ENCODE measurements at places on chromosomes 3 and 15. TPM values are rescaled to one million over a fixed set of nuclear protein-coding genes. Genes with fewer than 3 reads are reported as not detected.

RFT1 gene
- polyA plus RNA-seq: 14.7 TPM

DNA sequence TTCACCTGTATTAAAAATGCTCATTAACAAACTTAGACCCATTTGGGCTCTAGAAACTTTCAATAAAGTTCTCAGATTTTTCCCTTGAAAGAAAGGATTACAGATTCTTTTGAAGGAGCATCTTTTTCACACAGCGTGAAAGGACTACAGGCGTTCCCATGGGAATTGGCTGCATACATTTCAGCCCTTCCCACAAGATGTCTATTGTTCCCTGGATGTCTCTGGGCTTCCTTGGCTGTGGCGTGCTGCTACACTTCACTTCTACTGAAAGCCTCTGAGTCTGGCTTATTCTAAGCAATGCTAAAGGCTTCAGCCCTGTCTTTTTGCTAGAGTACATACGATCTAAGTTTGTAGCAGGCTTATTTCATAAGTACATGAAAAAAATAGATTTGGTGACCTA lies 1.4 kb downstream of the VEPH1 start:
- DNase-seq: no peak

ACP3 gene
- 31.8 TPM for polyA plus RNA-seq

DNA sequence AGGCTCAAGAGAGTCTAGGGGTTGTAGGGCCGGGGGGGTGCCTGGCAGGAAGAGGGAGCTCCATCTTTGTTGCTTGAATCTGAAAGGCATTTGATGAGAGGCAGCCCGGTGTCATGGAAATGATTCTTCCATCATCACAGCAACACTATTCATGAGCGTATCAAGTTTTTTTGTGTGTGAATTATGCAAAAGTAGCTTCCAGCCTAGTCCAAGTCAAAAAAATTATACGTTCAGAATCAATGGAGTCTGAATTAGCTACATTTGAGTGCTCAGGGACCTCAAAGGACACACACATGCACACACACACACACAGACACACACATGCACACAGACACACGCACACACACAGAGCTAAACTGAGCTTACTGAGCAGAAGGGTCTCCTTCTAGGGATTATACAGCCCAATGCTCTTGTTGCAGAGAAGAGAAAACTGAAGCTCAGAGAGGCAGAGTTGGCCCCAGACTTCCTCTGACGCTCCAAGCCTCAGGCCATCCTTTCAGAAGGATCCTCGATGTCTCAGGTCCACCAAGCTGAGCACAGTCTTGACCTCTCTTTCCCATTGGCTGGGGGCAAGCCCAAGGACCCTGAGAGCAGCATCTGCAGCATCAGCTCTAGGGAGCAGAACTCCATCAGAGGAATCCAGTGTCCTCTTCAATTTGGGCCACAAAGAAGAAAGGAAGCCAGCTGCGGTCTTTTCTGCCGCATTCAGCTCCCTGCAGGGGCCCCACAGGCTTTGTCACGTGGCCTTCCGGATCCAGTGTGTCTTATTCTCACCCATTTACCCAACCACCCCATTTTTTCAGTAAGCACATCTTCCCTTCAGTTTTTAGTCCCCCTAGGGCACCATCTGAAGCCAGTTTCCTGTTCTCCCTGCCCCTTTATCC lies 228.0 kb downstream of the UACA start:
- no peak for DNase-seq

- no peak for DNase-seq
Measured at GRCh38 chr15:48723969-48724368, 78.5 kb upstream of the FBN1 start.

HTR3E gene
- polyA plus RNA-seq: not detected

DNA sequence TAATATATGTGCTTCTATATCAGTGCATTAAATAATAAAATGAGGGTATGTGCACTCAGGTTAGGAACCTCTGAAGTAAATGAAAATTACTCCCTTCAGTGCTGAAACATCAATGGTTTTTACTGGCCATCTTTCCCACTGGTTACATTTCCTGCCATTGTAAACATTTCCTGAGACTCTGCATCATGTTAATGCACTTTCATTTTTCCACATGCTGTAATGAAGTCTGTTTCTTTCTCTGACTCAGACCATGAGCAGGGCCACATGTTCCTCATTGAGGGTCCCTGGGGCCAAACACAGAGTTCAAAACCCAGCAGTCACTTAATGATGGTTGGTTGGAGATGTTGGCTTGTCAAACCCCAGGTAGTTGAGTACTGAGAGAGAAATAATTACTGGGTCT lies 15.3 kb downstream of the FAM3D start:
- no peak for DNase-seq

DNA sequence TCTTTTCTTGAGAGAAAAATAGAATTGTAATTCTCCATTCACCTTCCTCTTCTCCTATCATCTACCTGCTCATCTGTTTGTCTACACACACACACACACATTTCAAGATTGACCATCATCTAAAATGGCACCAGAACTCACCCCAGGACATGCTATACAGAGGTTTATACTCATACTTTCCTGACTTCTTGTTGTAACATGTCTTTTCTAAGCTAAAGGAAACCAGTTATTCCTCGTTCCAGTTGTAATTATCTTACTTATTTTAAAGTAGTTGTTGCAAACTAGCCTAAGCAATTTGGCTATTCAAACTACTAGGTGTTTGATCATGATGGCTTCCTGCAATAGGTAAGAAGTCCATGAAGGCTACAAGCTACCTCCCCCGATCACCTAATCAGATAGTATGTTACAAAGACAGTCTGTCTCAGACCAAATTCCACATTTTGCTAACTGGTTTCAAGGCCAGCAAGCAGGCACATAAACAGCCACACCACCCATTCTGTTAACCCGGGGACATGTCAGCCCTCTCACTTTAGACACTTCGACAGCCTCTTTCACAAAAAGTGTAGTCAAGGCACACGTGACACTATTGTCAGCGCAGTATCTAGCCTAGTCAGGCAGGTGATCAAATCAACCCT lies 189.7 kb downstream of the SHQ1 start:
- no peak for DNase-seq

DNA sequence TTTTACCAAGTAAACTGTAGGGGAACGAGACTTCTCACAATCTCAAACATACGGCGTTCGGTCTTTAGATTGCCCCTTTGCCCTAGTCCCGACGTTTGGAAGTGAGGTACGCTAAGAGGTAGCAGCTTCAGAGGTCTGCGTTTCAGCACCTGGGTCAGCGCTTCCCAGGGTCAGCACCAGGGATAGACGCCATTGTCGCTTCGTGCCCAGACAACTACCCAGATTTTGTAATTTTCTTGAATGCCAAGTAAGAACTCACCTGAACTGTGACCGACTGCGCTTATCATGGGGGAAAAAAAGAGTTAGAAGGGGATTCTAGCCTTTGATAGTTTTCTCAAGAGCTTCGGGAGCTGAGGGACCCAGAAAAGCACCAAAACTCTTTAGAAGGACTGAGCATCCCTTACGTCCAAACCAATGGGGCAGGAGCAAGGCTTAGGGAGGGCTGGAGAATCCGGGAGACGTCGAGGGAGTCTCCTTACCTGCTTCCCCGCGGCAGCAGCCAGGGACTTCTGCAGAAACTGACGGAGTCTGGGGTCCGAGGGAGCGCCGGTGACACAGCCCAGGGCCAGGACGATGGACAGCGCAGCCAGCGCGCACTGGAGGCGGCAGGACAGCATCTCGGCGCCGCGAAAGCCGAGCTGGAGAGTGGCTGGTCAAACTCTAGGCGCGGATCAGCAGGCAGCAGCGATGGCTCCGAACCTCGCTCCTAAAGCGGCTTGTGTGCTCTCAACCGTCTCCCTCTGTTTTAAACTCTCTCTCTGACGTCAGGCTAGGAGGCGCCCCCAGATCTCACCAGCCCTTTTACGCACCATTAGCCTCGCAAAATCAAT lies at the start of gene SST:
SST (minus strand) TSS at position 720 of the 830 bp plus-strand sequence; CDS start at position 617, 103 bp downstream.
- peak; percentile 91 for DNase-seq

- no peak for DNase-seq
Measured at GRCh38 chr3:183577346-183577745, 21.8 kb upstream of the KLHL6 start.

DNA sequence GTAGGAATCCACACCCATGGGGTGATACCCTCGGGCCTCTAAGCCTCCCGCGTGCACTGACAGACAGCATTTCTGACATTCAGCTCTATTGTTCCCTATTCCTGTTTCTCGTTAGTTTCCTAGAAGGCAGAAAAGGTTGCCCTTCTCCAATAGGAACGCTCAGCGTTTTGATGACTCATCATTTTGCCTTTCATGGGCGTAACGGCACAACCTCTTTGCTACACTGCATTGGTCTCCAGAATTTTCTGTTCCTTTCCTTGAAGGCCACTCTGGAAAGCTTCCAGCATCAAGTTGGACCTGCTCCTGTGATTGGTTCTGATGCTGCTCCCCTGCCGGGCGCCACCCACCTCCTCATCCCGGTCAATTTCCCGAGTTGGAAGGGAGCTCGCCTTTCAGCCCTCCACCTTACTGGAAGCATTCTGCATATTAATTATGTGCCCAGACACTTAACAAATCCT lies 13.0 kb upstream of the TNK2 start:
- no peak for DNase-seq

GRCh38 chr3:64954995-64955636 lies 267.3 kb upstream of the ADAMTS9 start:
- no peak for DNase-seq

GRCh38 chr3:27728195-27729087 lies 6.3 kb upstream of the EOMES start:
- no peak for DNase-seq

DNA sequence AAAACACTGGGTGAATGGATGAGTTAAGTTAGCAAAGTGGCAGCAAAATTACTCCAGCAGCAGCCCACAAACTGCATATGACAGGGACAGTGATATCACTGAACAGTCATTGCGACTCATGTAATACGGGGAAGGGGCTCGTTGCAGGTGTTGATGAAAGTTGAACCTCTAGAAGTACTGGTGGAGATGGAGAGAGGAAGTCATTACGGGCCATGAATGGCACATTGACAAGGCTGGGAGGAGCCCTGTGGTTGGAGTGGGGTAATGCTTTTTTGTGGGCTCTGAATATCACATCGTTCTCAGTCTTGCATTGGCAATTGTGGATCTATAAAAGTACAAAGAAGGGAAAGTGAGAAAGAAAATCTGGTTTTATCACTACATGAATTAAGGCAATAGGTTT lies 278.1 kb downstream of the ZPLD1 start:
- no peak for DNase-seq

DNA sequence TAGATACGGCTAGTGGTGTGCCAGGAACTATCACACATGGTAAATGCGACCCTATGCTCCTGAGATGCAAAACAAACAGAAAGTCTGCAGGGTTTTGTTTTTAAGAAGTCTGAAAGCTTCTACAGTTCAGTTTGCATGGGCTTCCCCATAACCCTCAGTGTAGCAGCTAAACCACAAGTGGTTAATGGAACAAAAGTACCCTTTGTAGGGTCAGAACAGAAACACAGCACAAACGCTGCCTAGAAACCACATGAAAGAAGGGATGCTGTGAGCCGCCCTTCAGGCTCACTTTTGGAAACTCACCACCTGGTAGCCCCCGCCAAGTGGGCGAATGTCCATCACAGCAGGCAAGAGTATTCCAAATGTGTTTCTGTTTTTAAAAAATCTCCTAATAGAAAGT lies 46.2 kb downstream of the CTDSPL start:
- DNase-seq: no peak

GRCh38 chr3:65729555-65729954 lies 309.2 kb downstream of the MAGI1 start:
- DNase-seq: no peak

DNA sequence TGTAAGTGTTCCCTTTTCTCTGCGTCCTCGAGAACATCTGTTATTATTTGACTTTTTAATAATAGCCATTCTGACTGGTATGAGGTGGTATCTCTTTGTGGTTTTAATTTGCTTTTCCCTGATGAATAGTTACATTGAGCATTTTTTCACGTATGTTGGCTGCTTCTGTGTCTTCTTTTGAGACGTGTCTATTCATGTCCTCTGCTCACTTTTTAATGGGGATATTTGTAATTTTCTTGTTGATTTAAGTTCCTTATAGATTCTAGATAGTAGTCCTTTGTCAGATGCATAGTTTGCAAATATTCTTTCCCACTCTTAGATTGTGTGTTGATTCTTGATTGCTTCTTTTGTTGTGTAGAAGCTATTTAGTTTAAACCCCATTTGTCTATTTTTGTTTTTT lies 179.2 kb downstream of the DOCK3 start:
- DNase-seq: no peak

ACTC1 gene
- polyA plus RNA-seq: 7.4 TPM

DNA sequence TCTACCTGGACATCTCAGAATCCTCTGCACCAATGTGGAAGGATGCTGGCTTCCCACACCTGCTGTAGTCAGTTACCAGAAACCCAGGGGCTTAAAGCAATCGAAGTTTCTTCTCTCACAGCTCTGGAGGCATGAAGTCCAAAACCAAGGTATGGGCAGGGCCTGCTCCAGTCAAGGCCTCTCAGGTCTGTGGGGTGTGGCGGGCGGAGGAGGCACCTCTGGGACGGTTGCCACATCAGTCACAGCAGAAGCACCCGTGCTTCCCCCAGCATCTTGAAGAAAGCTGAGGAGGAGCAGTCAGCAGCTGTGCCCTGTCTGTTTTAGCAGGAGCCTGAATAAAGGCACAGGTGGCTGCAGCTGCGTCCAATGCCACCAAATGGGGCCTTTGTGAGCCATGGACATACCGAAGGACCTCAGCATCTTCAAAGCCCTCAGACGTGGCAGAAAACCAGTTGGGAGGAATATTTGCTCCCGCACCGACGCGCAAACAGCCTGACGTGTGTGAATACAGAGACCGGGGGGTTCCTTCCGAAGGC lies 68.9 kb downstream of the TFRC start:
- no peak for DNase-seq

DNA sequence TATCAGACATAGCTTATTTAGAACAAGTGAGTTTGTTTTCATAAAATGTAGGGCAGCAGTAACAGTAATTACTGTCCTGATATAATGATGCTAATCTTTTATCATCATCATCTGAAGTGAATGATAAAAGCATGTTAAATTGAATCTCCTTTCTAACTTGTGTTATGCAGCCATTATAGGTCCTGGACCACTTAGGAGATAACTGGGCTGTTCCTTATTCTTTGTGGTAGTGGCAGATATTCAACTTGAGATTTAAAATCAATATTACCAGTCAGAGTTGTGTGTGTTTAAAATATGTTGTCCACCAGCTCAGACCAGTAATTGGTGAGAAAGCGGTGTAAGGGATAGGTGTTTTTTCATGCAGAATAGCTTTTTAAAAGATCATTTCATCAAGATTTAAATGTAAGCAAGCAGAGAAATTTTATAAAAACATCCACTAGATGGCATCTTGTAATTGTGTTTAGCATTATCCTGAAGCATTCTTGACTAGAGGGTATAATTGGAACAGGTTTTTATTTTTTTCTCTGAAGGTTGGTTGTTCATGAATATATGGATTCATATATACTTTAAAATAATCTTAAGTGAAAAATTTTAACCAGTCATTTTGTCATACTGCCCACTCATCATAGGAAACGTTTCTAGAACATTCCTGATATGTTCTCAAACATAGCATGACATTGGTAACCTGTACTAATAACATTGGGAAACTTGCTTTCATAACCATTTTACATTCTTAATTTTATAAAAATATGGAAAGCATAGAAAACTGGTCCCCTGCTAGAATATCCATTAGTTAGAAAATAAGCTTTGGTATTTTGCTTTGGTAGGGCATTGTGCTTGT lies 153.9 kb downstream of the BBX start:
- DNase-seq: no peak

LYZL4 gene
- polyA plus RNA-seq: not detected

- DNase-seq: peak; percentile 64
Measured at GRCh38 chr15:80970018-80970657, 19.5 kb downstream of the MESD start.

- DNase-seq: no peak
Measured at GRCh38 chr3:116129187-116129946, 315.9 kb downstream of the LSAMP start.

CYP1A2 gene
- polyA plus RNA-seq: not detected

Measured in kidney (tissue), 22 donors.